ENCODE measurements at places on chromosomes 2 and 18.

- DNase-seq, result peak; percentile 55
These were observed at the start of gene PLA2R1 for GRCh38 chr2:160062292-160063005. PLA2R1 (minus strand) TSS chr2:160062615; CDS start chr2:160062403, 212 bp downstream.

- no peak for DNase-seq
These were observed 4.7 kb upstream of the PPP4R1 start for GRCh38 chr18:9619056-9619455.

DNA sequence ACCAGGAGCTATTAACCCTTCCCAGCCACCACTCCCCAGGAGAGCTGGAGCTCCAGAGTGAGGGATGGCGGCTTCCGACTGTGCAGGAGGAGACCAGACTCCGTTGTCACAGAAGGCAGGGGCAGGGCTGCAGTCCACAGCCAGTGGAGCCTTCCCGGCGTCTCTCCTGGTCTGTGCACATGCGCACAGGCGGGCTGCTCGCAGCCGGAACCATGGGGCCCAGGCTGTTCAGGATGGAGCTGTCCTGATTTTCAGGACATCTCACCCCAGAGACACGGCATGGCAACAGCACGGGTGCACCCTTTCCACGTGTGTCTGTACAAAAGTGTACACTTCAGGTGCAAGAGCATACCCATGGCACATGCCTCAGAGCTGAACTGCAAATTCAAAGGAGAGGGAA lies 28.9 kb downstream of the EIPR1 start:
- no peak for DNase-seq

DNA sequence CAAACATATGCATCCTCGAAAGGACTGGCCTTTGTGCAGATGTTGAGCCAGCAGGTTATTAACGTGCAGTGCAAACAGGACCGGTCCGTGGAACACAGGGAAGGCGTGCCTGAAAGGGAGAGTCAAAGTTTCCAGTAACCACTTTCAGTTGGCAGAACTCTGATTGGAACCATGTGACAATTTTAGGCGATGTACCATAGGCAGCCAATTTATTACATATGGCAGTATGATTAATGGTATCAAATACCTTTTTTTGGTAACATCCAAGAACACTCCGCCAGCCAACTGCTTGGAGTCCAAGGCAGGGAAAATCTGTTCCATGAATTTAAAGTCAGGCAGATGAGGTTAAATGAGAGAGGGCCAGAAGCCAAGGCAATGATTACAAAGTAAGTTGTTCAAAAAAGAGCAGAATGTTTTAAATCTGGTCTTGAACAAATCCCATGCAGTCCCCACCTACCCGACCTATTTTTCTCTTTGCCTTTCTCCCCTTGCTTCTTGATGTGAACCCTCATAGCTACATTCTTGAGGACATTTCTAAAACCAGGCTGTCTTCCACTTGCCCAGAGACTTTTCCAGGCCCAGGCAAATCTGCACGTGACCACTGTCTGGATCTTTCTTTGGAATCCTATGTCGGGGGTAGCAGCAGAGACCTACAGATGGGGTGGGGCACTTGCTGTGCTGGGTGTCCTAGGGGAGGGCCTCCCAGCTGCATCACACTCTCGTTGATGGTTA lies 351.7 kb downstream of the HRH4 start:
- no peak for DNase-seq

DNA sequence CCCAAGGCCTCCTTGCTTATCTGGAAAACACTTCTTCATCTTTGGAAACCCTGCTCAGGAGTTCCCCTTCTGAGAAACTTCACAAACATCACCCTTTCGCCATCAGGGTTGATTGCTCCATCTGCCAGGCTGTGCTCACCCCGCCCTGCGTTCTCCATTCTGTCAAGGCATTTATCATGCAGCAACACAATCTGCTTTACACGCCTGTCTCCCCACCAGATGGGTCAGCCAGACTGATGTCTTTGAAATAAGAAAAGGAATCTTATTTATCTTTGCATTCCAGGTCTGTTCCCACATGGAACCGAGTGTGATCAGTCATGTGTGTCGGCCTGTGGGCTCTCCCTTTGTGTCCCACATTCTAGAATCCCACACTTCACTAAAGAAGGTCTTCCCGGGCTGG lies 110.0 kb upstream of the ARL4C start:
- DNase-seq, result no peak

- DNase-seq, result no peak
These were observed 102.1 kb downstream of the SNTG2 start for GRCh38 chr2:1052771-1053191.

DNA sequence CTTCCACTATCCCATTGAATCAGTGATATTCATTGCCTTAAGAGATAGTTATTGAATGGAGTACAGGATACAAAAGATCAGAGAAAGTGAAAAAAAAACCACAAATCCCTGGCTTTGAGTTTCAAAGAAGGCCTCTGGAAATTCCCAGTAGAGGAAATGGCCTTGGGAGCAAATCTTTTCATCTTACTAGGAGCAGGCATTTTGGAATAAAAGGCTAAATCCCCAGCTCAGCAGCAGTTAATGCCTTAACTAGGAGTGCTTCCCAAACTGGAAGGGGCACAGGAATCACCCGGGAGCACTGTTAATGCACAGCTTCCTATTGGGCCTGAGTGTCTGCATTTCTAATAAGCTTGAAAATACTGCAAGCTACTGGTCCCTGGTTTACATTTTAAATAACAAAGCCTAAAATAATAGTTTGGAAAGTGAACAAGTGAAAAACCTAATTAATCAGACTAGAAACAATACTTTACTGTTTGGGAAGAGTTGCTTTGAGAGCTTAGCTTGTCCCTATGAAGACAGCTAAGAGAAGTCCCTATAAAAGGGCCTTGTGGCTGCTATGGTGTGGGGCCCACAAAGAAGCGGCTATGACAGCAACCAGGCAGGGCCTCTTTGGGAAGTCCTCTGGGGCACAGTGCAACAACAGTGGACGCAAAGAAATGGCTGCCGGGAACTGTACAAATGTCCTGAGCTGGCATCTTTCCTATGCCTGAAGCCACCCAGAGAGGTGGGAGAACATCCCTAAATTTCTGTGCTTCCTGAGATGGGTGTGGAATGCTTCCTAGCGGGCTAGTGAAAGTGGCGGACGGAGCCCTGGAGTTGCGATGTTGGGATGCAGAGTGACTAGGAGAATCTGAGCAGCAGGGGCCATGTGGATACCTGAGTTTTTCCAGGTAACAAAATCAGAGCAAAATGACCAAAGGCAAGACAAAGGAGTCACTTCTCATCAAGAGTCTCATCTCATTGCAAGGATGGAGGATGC lies 117.1 kb upstream of the KLHL14 start:
- DNase-seq, result no peak

DNA sequence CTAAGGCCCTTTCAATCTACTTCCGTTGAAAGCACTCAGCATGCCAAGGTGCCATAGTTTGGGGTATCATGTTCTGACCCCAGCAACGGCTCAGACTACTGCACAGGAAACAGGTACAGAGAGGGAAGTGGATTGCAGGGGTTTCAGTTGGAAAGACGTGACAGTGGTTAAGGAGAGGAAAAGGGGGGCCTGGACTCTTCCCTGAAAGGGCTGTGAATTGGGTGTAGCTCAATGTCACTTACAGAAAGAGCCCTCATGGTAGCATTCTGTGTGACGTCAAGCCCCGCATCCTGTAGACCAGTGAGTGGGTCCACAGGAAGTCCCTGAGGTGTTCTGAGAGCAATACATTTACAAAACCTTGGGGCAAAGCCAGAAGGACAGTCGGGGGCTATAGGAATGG lies 121.5 kb upstream of the GYPC start:
- DNase-seq, result no peak

DNA sequence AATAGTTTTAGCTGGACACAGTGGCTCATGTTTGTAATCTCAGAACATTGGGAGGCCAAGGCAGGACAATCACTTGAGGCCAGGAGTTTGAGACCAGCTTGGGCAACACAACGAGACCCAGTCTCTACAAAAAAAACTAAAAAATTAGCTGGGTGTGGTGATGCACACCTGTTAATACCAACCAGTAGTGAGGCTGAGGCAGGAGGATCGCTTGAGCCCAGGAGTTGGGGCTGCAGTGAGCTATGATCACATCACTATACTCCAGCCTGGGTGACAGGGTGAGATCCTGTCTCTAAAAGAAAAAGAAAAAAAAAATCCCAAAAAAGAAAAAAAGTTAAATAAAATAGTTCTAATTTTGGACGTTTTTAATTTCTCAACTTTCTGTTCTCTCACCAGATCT lies 68.7 kb downstream of the MAP4K3 start:
- no peak for DNase-seq

DNA sequence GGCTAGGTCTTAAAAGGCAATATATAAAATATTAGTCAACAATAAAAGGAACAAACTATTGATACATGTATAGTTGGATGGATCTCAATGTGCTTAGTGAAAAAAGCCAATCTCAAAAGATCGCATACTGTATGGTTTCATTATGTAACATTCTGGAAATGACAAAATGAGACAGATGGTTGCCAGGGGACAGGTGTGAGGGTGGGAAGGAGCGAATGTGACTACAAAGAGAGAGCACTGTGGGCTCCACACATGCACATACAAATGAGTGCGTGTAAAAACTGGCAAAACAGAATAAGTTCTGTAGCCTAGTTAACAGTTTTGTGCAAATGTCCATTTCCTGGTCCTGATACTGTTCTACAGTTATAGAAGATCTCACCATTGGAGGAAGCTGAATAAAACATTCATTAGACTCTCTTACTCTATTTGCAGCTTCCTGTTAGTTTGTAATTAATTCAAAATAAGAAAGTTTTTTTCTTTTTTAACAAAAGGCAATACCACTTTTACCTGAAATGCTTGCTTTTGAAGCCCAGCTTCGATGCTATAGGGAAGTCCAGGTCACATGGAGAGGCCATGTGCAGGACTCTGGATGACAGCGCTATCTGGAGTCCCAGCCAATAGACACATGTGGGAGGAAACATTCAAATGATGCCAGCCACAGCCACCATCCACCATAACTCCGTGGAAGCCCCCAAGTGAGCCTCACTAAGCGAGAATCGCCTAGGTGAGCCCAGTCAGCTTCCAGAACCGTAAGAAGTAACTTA lies 21.0 kb upstream of the C2orf80 start:
- no peak for DNase-seq

DNA sequence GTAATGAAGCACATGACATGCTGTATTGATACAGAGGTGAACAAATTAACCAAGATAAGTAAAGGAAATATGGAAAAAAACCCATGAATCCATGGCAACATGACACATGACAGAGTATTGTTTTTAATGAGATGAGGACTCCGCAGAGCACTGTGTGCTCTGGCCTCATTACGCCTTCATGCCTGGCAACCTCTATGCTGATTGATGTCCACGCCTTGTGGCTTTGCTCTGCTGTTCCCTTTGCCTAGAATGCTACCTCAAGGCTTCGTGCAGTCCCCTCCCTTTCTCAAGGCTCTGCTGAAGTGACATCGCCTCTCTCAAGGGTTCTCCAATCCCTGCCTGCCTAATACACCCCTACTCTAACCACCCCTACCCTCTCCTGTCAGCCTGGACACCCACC lies 8.4 kb downstream of the SIGLEC15 start:
- no peak for DNase-seq

DNA sequence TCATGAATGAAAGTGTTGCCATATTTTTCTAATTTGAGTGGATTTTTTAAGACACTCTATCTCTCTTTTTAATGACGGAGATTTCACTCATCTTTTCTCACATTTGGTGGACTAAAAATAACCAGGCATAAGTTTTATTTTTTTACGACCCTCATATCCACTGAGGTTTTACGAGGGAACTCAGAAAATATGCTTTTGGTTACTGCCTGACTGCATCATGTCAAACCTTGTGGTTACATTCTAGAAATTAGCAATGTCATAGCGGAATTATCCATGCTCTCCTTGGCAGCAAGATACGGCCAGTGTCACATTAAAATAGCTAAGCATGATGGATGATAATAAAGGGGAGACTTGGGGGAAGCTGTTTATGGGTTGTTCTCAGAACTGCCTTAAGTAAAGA lies 428.6 kb upstream of the FSHR start:
- no peak for DNase-seq

- DNase-seq, result no peak
These were observed 63.2 kb downstream of the UGGT1 start for GRCh38 chr2:128154225-128154624.

GRCh38 chr2:207156451-207157161 lies 9.1 kb downstream of the KLF7 start:
- no peak for DNase-seq

- no peak for DNase-seq
These were observed 55.4 kb upstream of the RAPH1 start for GRCh38 chr2:203590496-203590895.

GRCh38 chr2:238997684-238998083 lies 149.8 kb downstream of the TWIST2 start:
- DNase-seq, result no peak

DNA sequence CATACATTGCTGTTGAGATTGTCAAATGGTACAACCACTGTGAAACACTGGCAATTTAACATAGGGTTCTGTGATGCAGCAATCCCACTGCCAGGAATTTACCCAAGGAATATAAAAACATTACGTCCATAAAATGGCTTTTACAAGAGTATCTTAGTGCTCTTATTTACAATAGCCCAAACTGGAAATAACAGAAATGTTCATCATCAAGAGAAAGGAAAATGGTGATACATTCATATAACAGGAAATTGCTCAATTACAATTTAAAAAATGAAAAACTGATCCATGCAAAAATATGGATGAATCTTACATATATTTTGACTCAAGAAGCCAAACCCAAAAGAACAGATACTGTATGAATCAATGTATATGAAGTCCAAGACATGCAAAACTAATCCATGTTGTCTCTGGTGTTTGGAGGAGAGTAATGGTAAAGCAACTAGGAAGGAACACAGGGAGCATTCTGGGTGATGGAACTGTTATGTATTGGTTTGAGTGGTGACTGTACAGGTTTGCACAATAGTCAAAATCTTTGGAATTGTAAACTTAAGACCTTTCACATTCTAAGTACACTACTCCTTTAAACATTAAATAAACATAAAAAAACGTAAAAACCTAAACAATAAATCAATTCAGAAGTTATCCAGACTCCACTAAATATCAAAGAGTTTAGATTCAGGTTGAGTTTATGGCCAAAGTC lies 104.8 kb upstream of the WDR75 start:
- no peak for DNase-seq

DNA sequence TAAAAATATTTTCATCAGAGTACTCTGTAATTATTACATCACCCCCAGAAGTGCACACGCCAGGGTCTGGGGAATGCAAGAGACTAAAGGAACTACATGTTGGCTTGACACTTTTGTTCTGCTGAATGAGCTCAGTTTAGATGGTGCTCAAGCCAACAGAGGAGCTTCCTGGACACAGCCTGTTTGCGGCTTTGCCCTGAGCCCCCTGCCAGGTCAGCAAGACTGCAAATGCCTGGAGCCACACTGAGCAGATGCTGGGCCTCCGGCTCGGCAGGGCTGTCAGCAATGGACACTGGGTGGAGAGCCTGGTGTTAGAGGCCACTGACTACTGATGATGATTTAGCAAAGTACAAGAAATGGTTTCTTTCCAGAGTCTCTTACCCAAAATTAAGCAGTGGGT lies 31.9 kb downstream of the PTPN18 start:
- no peak for DNase-seq

DNA sequence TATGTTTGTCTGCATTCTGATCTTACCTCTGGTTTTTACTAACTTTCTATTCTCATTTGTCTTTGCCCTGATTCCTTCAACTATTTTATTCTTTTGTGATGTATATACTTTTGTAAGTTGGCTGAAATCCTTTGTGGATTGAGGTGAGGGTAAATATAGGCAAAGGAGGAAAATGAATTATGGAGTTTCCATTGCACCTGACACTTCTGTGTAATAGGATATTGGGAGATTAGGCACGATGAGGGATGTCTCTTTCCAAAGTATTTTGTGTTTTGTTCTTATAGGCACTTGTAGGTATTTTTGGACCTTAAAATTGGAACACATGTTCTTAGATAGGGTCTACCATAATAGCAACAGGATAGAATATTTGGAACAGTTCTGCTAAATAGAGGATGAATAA lies 76.4 kb downstream of the HRH4 start:
- no peak for DNase-seq

- no peak for DNase-seq
These were observed 7.0 kb downstream of the ZBTB14 start for GRCh38 chr18:5288517-5288935.
